ENCODE measurements at places on chromosomes 4 and X. TPM values are rescaled to one million over a fixed set of nuclear protein-coding genes. Genes with fewer than 3 reads are reported as not detected.

Gene SPANXN3
- total RNA-seq: not detected

Gene LUZP4
- not detected for total RNA-seq

DNA sequence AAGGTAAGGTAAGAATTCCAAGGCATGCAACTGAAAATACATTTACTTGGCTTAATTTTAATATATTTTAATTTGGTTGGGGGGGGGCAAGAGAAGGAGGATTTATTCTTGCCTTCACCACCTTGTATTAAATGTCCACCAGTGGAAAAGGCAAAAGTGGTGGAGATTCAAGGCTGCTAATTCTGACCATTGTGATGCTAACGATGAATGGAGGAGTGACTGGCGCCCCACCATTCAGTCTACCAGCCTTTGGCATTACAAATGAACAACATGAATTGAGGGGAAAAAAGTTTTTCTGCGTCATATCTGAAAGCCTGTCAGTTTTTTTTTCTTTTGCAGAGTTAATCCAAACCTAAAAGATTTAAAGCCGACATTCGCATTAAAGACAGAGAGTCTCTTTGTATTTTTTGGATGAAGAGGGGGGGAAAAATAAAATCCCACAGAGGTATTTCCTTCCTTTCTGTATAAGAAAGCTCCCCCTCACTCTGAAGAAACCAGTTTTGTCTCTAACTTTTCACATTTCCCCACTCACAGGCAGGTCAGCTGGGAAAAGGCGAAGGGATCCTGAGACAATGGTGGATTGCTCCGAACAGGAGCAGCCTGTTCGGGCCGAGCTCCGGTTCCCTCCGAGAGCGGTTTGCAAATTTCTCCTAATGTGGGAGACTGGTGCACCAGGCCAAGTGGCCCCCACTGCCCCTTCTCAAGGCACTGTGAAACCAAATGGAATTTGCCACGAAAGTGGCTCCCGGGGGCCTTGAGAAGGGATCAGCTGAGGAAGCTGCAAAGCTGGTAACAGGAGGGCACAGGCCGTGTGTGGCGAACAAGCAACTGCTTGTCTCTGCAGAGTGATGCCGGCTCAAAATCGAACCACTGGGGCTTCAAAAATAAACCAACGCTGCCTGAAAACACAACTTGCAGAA is 28.1 kb downstream of the SHISA3 start:
- no peak for DNase-seq

DNA sequence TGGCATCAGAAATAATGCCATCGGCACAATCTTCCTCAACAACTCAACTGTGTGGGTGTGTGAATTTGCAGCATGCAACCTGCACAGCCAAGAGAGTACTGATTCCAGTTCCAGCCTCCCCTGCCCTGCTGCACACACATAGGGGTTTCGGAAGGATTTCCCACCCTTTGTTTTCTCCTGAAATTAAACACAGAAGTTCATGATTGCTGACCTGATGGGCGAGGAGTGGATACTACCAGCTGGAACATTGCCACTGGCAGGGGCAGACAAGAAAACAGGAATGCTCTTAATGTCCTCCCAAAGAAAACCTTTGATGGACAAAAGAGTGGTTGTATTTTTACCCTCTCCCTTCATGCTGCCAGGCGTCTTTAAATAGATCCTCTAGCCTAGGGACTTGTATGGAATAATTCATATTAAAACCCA is 4.8 kb downstream of the NDP start:
- DNase-seq: no peak

GRCh38 chrX:148695255-148695654 is 194.8 kb downstream of the AFF2 start:
- no peak for DNase-seq

- no peak for DNase-seq
Observed at GRCh38 chr4:26692014-26692726, 108.3 kb downstream of the TBC1D19 start.

- no peak for DNase-seq
Observed at GRCh38 chr4:173517781-173518424, 12.1 kb downstream of the HAND2 start.

DNA sequence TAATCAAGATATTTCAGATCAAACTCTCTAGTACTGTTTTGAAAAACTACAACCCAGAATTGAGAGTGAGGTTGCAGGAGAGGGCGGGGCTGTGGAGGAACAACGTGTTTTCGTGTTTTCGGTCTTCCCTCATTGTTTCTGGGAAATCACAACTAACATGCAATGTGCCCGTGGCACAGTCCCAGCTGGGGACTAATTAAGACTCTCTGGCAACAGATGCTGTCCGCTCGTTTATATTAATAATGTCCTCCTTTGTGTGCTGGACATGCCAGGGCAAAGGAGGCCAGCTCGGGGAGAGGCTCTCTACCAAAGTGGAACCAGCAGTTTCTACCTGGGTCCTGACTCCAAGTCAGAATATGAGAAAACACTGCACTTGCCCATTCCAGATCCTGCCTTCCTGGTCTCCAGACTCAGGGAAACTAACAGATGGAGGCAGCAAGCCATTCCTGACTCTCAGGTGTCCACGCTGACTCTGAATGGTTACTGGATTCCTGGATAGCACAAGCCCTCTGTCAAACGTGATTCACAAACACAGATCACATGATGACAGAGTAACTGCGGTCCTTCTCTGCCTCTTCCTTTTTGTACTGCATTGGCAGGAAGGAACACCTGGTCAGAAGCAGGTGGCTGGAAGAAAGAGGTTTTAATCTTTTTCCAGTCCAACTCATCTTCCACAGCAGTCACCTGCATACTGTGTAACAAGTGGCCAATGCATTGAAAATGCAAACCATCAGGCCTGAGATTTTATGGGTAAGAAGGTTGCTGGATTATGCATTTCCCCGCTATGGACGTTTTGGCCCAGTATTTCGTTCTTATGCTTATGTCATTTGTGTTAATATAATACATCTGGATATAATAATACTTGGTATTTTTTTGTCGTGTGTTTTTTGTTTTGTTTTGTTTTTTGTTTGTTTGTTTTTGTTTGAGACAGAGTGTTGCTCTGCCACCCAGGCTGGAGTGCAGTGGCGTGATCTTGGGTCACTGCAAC is 65.0 kb downstream of the COQ2 start:
- DNase-seq: no peak

DNA sequence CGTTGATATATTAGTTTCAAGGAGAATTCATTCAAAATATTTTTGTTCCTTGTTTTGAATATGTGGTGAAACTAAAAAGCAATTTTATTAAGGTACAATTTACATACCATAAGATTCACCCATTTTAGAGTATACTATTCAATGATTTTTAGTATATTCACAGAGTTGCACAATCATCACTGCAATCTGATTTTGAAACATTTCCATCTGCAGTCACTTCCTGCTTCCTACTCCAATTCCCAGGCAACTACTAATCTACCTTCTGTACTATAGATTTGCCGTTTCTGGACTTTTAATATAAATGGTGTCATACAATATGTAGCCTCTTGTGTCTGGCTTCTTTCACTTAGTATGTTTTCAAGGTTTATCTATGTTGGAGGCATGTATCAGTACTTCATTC is 71.3 kb downstream of the SLC9A7 start:
- no peak for DNase-seq

GRCh38 chr4:130233377-130234047 is 1137.6 kb downstream of the C4orf33 start:
- no peak for DNase-seq

Measured in pancreas (tissue), 10 donors.